ENCODE measurements at places on chromosomes 4 and X.
A peak's percentile ranks its signal among the peaks of the same experiment; 100 is the strongest.

- DNase-seq, result no peak
These were observed 8.6 kb downstream of the APEX2 start for GRCh38 chrX:55008571-55009358.

DNA sequence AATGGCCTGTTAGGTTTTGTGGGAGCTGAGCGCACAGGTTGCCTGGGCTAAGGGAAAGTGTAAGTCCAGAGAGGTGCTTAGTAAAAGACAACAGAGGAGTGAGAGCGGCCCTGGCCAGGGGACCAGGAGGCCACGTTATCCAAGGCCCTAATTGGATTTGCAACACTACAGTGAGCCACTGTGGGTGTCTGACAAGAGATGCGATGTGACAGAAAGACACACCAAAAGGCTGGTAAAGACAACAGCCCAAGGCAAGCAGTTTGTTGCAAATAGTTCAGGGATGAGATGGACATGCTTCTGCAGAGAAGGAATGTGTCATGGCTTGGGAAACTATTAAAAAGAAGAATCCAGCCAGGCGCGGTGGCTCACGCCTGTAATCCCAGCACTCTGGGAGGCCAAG is 162.7 kb upstream of the KIT start:
- DNase-seq, result no peak

GRCh38 chr4:21885770-21886169 is 62.8 kb downstream of the KCNIP4 start:
- no peak for DNase-seq

- no peak for DNase-seq
These were observed 229.0 kb downstream of the PPARGC1A start for GRCh38 chr4:23660865-23661264.

DNA sequence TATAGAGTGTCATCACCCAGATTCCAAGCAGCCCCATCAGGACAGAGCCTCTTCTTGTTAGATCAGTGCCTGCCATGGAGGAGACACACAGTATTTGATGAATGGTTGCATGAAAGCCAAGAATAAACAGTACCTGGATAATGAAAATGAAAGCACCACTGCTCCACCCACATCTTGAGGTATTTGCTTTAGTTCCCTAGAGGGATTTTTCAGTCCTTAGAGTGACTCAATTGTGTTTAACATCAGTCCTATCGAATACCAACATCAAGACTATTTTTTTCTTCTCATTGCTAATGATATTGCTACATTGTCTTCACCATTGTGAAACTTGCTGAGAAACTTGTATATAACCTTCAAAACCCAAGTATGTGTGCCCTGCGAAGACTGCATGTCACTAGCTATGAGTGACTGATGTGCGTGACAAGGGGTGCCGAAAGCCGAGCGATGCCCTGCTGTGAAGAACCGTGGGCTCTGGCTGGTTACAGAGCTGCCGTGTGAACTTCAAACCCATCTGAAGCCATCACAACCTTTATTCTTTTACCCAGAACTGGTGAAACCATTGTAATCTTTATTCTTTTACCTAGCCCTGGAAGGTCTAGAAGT is 211.3 kb upstream of the FAT1 start:
- no peak for DNase-seq

DNA sequence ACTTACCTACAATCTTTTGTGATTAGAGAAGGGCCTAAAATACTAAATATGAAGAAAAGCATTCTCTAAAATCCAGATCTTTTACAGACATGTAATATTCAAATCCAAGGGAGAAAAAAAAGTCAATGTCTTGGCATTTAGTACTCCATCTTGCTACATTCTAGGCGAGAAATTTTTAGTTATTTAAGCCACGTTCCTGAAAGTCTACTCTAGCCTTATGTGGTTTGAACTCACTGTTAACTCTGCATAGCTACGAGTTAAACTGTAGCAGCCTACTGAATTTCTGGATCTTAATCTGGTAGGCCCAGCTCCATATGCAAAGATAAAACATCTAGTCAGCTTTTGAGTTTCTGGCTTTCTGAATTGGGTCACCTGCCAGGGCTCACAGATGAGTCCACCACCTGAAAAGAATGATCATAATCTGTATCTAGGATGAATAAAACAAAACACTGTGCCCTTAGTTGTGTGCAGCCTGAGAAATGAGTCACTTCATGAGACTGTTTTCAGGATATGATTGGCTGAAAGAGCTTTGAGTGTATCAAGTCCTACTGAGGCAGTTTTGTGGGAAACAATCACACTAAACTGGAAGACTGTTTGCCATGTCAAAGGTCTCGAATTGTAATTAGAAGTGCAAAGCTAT is 3.2 kb upstream of the NEK1 start:
- DNase-seq, result no peak

GRCh38 chr4:52659722-52660261 is 691 bp upstream of the USP46 start:
- DNase-seq, result no peak

- DNase-seq, result no peak
These were observed 109.9 kb upstream of the FAM47C start for GRCh38 chrX:36898301-36898700.

DNA sequence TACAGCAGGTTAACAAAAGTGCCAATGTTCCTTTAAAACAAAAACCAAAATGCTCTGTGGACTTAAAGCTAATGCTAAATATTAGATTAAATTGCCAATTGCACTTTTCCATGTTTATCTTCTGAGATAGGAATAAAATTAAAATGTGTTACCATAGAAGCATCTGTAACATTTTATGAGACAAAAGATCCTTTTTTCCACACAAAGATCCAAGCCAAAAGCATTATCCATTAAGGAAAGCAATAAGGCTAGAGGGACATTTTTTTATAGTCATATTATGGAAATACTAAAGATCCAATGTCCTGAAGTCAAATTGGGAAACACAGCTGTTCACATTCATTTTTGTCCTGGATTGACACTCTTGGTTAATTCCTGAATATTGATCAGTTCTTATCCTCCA is 73.6 kb downstream of the PALLD start:
- DNase-seq, result no peak

DNA sequence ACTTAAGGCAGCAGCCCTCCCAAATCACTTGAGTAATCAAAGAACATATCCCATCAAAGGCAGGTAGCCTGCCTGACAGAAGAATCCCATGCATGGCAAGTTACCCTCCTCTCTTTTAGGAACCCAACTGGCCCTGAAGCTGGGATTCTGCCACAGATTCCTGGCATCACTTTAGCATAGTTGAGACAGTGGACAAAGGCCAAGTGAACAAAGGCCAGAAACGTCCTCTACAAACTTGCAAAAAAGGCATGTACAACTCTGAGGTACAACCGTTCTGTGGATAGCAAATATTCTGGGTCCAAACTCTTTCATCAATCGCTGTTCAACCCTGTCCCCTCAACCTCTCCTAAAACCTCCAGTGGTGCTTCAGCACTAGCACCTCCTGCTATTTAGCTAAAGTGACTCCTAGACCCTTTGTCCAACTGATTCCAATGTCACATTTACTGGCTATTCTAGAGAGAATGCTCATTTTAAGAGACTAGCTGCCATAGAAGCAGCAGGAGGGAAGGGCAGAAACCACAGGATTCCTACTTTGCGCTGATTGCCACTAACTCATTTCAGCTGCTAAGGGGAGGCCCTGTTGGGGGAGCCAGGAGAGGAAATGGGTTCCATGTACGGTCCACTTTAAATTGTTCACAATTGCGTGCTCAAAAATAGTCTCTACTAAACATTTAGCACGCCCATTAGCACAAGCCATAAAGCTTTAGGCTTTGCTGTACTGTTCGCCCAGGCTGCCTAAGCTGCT is 105.9 kb downstream of the SHROOM4 start:
- DNase-seq, result no peak

- DNase-seq, result no peak
These were observed 3.6 kb downstream of the LINC00632 start for GRCh38 chrX:140713174-140713539.

- DNase-seq, result no peak
These were observed 110.7 kb upstream of the IGSF1 start for GRCh38 chrX:131399678-131400428.

GRCh38 chr4:101027721-101028120 is 319.6 kb downstream of the PPP3CA start:
- DNase-seq, result no peak

- no peak for DNase-seq
These were observed 124.1 kb upstream of the PRR32 start for GRCh38 chrX:126695375-126695896.

DNA sequence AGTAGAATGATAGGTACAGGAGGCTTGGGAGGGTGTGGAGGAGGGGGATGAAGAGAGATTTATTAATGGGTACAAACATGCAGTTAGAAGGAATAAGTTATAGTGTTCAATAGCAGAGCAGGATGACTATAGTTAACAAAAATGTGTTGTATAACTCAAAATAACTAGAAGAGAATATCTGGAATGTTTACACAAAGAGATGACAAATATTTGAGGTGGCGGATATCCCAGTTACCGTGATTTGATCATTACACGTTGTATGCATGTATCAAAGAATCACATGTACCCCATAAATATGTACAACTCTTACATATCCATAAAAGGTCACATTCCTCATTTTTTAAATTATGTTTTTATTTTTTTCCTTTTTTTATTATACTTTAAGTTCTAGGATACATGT is 456.6 kb downstream of the MAGEB5 start:
- no peak for DNase-seq

GRCh38 chrX:148322906-148323305 is 177.5 kb upstream of the AFF2 start:
- DNase-seq, result no peak

- DNase-seq, result no peak
These were observed 48.4 kb downstream of the MTM1 start for GRCh38 chrX:150616863-150617198.

DNA sequence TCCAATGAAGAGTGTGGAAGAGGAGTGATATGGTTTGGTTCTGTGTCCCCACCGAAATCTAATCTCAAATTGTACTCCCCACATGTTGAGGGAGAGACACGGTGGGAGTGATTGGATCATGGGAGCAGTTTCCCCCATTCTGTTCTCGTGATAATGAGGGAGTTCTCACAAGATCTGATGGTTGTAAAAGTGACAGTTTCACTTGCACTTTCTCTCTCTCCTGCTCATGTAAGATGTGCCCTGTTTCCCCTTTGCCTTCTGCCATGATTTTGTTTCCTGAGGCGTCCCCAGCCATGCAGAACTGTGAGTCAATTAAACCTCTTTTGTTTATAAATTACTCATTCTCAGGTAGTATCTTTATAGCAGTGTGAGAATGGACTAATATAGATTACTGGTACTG is 39.6 kb downstream of the FAM47C start:
- no peak for DNase-seq

DNA sequence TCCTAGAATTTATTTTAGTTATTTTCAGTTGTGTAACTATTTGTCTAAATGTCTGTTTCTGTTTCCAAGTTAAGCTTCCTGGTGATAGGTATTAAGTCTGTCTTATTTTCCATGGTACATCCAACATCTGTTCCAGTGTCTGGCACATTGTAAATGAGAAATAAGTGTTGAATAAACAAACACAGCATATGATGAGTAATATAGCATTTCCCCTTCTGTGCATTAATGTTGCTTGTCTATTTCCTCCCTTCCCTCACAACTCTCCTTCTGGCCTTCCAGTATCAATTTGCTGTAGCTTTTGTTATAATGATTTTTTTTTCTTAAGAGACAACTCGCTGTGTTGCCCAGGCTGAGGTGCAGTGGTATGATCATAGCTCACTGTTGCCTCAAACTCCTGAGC is 36.1 kb downstream of the COPS4 start:
- DNase-seq, result no peak

DNA sequence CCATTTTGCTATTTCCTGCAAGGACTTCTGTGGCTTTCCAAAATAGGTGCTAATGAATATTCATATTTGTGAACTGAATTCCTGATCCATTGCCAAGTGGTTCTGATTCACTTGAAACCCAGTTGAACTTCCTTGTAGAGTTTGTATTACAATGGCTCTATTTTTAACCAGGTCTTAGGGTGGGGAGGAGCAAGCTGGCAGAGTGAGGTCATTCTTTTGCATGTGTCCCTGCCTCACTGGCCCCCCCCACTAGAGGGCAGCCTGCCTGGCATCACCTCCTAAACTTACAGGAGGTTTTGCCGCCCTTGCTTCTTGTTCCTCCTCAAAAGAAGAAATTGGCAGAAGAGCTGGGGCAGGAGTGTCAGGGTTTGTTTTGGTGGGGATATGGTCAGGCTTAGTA is 10.5 kb downstream of the PTTG2 start:
- DNase-seq, result peak; percentile 64

- no peak for DNase-seq
These were observed 24.3 kb downstream of the SH3BP2 start for GRCh38 chr4:2817137-2817536.

- no peak for DNase-seq
These were observed 76.8 kb downstream of the PPP2R2C start for GRCh38 chr4:6395466-6396228.

DNA sequence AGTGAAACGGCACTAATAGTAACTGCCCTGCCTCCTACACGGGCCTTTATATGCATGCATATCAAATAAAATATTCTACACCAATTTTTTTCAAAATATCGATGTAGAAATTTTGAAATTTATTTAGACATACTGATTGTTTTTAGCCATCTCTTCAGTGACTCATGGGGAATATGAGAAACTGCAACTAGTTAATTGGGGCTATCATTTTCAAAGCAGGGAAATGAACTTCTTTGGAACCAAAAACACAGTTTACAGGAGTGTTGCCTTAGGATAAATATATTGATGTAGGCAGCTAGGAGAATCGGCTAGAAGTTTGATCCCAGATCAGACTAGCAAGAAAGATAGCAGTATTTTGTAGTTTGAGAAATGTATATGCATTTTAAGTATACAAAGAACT is 1010.8 kb upstream of the AGA start:
- no peak for DNase-seq

DNA sequence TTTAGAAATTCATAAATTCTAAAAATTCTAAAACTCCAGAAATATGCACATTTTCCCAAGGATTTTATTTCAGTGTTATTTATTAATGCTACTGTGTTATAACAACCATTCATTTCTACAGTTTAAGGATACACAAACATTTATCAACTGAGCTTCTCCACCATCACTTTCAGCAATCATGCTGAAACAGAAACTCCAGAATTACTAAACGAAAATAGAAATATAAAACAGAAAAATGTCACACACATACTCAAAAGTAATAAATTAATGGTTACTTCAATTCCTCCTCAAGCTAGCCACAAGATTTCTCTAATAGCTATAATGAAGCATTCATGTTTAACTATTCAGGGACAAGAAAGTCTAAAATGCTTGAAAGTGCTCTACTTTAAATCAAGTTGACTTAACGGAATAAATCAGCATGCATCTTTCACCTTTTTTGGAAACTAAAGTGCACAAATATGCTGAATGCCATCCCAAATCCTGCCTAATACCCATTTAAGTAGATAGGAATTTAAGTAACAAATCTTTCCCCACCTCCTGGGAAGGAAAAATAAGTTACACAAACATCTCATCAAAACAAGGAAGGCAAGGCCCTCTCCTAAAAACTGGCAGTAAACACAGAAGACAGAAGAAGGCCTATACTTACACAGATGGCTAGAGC is 563 bp downstream of the FAM13A start:
- DNase-seq, result no peak

- no peak for DNase-seq
These were observed 186.0 kb downstream of the DCHS2 start for GRCh38 chr4:154305616-154306015.

All from memory B cell (primary cell).